ENCODE measurements at places on chromosomes 5 and 9. TPM values are rescaled to one million over a fixed set of nuclear protein-coding genes. Genes with fewer than 3 reads are reported as not detected.

CDC25C gene
- total RNA-seq: not detected

DMRT3 gene
- 9.1 TPM for total RNA-seq

ZNF883 gene
- total RNA-seq: 3.0 TPM

RGMB gene
- total RNA-seq: 28.9 TPM

OR1J2 gene
- total RNA-seq: not detected
